ENCODE measurements at places on chromosomes 6 and 20.

GRCh38 chr6:37495244-37495934 lies 4.3 kb downstream of the CCDC167 start:
- no peak for DNase-seq

GRCh38 chr20:22312744-22313346 lies 271.5 kb downstream of the FOXA2 start:
- peak; percentile 44 for DNase-seq

GRCh38 chr6:97133067-97133466 lies 149.9 kb downstream of the MMS22L start:
- no peak for DNase-seq

DNA sequence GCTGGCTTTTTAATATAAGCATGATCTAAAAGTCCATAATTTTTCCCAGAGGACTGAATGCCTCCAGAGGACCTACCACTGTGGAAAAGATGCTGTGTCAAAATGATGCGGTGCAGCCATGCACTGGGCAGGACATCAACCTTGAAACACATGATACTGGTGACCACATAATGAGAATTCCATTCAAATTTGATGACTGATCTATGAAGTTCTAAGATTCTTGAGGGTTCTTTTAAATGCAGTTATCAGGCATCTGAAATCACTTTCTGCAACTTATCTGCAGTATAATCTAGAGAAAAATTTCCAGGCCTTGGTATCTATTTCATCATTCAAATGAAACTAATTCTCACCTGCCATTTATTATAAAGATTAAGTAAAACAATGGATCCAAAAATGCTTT lies 15.0 kb upstream of the MARCKS start:
- no peak for DNase-seq

DNA sequence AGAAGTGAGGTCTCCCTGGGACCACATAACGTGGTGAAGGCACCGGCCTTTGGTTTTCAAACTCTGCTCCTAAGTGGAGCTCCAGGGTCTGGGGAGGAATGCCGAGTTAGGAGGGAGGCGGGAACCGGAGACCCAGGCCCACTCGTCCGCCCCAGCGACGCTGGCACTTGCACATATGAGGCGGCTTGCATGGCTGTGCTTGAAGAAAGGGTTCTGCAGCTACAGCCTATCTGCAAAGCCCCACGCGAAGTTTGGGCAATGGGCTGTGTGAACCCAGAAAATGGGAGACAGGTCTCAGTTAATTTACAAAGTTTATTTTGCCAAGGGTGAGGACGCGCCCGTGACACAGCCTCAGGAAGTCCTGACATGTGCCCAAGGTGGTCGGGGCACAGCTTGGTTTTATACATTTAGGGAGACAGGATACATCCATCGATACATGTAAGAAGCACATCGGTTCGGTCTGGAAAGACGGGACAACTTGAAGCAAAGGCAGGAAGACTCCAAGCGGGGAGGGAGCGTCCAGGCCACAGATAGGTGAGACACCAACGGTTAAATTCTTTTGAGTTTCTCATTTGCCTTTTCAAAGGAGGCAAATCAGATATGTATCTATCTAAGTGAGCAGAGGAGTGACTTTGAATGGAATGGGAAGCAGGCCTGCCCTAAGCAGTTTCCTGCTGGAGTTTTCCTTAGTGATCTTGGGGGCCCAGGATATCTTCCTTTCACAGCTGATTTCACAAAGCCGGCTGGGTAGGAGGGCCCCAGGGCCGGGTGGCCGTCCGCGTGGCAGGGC lies 782 bp upstream of the PCMTD2 start:
- no peak for DNase-seq

DNA sequence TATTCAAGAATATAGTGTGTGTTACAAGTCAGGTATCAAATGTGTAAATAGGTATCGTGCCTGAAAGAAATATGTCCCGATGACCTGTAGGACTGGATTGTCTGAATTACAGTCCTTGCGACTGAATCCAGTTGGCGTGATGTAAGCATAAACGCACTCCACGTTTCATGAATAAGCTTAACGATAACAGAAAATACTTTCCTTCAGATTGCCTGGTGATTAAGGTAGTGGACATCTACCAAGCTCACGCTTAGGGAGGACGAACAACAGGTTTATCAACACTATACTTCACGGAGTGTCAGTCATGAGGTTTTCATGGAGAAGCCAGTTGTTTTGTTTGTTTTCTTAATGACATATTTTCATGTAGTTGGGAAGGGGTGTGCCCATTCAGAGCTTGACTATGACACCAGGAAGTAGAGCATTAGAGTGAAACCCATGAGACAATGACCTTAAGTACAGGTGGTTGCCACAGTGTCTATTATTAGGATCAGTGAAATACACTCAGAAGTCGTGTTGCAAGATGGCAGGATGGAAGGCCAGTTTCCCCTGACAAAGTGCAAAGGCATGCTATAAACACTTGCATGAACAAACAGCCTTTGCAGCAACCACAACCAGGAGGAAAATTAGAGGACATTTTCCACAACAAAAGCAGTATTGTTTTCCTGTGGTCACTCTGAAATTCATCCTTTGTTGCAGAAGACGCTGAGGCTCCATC lies 305.8 kb upstream of the PRDM1 start:
- DNase-seq: no peak

DNA sequence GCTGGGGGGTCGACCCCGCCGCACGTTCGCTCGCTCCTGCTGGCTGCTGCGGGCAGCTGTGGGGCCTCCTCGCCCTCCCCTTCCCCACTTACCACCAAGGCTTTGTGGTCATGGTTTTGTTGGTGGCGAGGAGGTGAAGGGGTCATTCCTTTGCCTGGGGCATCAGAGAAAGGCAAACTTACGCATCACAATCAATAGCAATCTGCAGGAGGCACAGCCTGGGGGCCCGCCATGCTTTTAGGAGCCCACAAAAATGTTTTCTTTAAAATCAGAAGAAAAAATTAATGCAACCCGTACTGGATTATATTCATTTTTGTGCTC lies 137.0 kb downstream of the IMPG1 start:
- no peak for DNase-seq

DNA sequence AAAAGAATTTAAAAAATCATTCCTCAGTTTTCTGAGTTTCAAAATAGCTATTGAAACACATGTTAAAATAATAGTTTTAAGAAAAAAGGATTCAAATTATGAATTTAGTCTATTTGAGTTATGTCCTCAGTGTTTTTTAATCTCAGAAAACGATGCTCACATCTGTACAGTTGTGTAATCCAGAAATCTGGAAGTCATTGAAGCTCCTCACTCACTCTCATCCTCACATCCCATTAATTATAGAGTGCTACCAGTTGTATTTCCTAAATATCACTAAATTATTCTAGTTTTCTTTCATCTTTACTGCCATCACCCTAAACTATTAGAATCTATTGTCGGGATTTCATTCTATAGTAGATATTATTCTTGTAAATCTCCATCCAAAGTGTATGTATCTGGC lies 234.7 kb upstream of the RIMS1 start:
- no peak for DNase-seq

DNA sequence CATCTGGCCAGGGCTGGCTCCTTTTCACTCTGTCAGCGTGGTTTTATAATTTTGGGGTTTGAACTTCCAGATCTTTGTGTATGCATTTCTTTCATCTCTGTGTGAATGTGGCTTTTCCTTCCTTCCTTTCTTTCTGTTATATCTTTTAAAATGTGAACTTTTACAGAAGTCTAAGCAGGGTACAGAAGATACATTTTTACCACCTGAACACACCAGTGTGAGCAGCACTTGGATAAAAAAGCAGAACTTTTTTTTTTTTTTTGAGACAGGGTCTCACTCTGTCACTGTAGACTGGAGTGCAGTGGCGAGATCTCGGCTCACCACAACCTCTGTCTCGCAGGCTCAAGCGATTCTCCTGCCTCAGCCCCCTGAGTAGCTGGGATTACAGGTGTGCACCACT lies 20.5 kb downstream of the CEBPB start:
- no peak for DNase-seq

DNA sequence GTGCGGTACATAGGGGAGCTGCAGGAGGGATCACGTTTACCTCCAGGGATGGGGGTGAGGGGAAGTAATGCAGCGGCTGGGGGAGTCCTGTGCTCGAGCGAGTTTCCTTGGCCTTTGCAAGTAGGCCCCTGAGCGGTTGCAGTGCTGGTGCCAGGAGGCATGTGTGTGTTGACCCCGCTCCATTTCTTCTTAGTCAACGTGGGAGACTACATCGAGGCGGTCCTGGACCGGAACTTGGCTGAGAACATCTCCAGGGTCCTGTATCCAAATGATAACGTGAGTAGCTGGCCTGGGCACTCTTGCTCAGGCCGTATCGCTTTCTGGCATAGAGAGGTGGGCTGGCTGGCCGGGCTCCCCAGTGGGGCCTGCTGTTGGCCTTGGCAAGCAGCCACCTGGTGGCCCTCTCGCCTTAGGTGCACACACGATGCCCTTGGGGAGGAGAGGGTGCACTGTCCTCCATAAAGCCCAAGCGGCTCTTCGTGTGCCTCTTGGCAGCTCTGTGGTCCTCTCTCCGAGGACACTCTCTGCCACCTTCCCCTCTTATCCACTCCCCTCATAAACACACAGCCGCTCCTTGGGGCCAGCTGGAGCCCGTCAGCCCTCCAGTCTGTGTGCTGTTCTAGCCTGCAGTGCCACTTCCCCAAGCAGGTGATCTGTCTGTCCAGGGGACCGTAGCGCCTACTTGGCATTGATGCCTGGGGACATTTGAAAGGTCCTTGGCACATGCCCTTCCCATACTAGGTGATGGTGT lies 29.3 kb downstream of the PYGB start:
- DNase-seq: no peak

GRCh38 chr6:106152952-106153351 lies 66.8 kb downstream of the PRDM1 start:
- DNase-seq: no peak

DNA sequence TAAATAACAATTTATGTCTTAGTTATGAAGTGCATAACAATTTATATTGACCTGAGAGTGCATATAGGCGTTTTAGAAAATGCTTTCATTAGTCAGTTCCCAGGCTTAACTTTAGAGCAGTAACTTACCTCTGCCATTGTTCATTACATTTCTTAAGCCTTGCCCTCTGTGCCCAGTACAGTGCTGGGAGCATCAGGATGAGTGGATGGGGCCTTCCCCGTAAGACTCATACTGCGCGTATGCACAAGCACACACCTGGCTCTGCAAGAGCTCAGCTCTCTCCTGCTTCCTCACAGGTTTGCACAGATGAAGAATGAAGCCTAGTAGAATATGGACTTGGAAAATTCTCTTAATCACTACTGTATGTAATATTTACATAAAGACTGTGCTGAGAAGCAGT lies 125.0 kb downstream of the MAP3K4 start:
- no peak for DNase-seq

DNA sequence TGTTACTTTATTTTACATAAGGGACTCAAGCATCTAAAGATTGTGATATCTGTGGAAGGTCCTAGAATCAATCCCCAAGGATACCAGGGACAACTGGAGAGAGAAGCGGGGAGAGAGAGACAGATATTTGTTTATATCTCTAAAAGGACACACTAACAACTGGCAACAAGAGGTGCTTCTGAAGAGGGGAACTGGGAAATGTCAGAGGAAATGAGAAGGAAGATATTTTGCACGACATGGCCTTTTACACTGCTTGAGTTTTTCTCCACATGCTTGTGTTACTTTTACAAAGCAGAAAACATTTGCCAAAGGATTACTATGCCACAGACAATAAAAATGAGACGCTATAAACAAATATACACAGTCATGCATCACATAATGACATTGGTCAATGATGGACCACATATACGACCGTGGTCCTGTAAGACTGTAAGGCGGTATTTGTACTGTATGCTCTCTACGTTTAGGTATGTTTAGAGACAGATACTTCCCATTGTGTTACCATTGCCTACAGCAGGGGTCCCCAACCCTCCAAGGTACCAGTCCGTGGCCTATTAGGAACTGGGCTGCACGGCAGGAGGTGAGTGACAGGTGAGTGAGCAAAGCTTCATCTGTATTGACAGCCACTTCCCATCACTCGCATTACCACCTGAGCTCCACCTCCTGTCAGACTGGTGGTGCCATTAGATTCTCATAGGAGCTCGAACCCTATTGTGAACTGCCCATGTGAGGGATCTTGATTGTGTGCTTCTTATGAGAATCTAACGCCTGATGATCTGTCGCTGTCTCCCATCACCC lies 64.6 kb upstream of the PTPN1 start:
- no peak for DNase-seq

GRCh38 chr6:87333591-87334181 lies 4.6 kb upstream of the GJB7 start:
- DNase-seq: no peak

GRCh38 chr6:63886341-63886740 lies 250.7 kb downstream of the PHF3 start:
- DNase-seq: no peak

DNA sequence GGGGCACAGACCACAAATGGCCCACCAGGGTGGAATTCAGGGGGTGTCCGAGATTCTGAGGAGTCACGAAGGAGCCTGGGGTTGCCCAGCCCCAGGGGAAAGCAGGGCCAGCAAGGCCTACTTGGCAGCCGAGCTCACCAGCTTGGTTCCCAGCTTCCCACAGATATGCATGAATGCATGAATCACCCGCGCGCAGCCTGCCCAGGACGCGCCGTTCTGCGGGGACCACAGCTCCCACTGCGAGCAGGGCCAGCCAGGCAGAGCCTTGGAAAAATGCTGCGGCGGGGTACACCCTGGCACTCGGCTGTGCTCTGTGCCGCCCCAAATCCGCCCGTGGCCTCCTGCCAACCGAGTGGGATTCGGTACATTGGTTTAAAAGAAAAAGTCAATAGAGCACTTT lies 211.0 kb downstream of the NFATC2 start:
- no peak for DNase-seq

- DNase-seq: no peak
Measured at GRCh38 chr6:34926655-34927054, 37.6 kb downstream of the ANKS1A start.

GRCh38 chr6:52839124-52840055 lies 1.2 kb downstream of the GSTA5 start:
- peak; percentile 45 for DNase-seq

DNA sequence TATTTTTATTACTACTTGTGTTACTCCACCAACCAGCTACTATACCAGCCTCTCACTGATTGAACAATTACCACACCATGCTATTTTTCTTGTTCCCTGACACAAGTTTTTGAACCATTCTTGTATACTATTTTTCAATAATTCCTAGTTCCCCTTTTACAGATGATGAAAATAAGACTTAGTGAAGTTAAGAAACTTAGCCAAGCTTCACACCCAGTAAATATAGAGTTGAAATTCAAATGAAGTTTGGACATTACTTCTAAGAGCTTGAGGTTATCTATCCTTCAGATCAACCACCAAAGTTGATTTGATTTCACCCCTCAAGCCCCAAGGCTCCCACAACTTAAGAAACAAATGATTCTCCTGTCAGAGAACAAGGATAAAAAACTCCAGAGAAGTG lies 13.1 kb upstream of the BCAS1 start:
- no peak for DNase-seq

GRCh38 chr6:137165375-137166246 lies 7.8 kb downstream of the IL22RA2 start:
- no peak for DNase-seq

GRCh38 chr20:55348223-55348622 lies 657.1 kb downstream of the CBLN4 start:
- DNase-seq: no peak

DNA sequence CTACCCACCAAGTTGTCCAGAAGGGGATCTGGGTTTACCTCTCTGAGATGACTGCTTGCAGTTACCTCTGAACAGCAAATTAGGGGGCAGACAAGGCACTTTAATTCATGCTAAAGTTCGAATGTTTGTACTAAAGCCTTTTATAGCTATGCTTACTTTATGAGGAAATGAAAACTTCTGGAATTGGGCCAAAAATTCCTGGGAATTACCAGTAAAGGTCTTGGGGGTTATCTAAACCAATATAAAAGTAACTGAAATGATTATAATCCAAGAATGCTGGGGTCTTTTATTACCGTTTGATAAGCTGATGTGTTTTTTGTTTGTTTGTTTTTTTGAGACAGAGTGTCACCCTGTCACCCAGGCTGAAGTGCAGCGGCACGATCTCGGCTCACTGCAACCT lies 7.9 kb upstream of the LZTS3 start:
- no peak for DNase-seq
